Activated CD4-positive, alpha-beta T cell treated with anti-CD3 and anti-CD28 coated beads, Interleukin-2, amount 50 U/mL, for 16 hours (primary cell): ENCODE measurements at places on chromosomes 2 and 18.

DNA sequence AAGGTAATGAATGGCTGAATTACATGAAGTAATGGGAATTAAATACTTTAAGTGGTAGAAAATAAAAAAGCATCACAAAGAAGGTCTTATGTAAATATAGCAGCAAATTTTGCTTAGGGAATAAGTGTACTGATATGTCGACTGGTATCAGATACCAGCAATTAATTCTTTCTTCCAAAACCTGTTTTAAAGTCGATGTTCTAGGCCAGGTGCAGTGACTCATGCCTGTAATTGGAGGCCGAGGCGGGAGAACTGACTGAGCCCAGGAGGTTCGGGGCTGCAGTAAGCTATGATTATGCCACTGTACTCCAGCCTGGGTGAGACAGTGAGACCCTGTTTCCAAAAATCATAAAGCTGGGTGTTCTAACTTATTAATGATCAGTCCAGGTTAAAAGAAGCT is 30.3 kb downstream of the SP3 start:
- DNase-seq, result no peak

DNA sequence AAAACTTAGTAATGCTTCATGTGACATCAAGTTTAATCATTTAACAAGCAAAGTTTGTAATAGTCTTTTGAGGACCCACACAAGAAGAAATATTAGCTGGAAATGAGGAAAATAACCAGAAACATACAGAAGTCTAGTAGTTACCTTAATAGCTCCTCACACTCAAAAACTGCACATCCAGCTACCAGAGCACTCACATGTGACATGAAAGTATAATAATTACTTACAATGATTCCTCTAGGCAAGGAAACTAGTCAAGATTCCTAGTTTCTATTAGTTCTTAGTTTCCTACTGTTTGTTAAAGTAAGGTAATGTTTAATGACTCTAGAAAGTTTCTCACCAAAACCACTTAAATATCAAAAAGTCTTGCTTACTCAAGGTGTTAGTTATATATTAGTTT is 335.8 kb downstream of the RAD51AP2 start:
- DNase-seq, result no peak

- no peak for DNase-seq
Observed at GRCh38 chr2:128635361-128635900, 316.8 kb upstream of the HS6ST1 start.

- DNase-seq, result peak; percentile 67
Observed at GRCh38 chr18:63131106-63131958, 188.2 kb downstream of the BCL2 start.

DNA sequence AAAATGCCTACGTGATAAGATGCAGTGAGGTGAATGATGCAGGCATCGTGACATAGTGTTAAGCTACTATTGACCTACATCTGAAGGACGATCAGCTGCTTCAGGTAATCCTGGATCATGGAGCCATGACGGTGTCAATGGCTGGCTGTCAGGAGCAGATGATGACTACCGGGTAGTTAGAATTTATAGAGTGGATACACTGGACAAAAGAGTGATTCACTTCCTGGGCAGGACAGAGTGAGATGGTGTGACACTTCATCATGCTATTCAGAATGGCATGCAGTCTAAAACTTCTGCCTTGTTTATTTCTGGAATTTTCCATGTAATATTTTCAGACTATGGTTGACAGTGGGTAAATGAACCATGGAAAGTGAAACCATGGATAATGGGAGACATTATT is 29.5 kb downstream of the METTL8 start:
- DNase-seq, result no peak

DNA sequence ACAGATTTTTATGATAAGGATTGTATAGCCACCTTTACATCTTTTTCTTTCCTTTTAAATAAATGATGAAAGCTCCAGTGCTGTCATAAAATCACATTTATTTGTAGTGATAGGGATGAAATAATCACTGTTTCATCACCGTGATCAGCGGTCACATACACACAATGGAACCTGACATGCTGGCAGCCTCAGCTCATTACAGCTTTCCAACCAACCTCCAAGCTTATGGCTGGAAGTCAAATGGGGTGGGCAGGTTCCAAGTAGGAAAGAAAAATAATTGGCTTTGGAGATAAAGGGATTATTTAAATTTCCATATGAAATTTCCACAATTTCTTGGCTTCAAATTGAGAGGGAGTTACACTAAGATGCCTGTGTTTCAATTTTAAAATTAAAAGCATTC is 251.3 kb downstream of the PLCL1 start:
- no peak for DNase-seq

GRCh38 chr2:96407041-96407918 is 71.7 kb downstream of the NCAPH start:
- peak; percentile 79 for DNase-seq

DNA sequence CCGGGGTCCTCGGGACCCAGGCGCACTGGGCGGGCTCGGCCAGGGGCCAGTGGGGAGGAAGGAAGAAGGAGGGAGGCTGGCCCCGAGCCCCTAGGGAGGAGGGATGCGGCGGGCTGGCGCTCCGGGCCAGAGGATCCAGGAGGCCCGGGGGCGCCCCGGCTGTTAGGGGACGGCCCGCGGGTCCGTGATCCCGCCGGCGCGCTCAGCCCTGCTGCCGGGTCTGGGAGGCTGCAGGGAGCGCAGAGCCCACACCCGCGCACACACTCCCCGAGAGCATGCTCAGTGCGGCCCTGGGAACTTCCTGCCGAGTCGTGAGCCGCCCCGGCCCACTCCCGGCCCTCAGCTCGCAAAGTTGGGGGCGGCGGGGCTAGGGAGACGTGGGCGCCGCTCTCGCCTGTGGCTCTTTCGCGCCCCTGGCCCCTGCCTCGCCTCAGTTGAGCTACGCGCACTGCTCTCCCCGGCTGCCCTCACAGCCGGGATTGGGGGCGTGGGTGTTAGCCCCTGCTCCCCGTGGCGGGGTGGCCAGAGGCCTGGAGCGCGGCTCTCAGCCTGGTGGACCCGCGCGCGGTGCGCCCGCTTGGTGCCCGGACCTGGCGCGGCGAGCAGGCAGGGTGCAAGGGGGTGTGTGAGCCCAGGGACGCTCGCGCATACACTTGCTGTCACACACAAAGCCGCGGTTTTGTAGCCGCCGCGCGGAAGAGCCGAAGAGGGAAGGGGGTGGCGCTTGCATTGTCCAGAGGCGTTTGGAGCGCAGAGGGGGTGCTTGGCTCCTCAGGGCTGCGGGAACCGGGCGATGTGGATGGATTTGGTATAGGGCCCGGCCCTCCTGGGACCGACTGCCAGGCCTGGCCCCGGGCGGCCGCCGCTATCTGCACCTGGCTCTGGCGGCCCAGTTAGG is 132.9 kb upstream of the MGAT5 start:
- peak; percentile 55 for DNase-seq

DNA sequence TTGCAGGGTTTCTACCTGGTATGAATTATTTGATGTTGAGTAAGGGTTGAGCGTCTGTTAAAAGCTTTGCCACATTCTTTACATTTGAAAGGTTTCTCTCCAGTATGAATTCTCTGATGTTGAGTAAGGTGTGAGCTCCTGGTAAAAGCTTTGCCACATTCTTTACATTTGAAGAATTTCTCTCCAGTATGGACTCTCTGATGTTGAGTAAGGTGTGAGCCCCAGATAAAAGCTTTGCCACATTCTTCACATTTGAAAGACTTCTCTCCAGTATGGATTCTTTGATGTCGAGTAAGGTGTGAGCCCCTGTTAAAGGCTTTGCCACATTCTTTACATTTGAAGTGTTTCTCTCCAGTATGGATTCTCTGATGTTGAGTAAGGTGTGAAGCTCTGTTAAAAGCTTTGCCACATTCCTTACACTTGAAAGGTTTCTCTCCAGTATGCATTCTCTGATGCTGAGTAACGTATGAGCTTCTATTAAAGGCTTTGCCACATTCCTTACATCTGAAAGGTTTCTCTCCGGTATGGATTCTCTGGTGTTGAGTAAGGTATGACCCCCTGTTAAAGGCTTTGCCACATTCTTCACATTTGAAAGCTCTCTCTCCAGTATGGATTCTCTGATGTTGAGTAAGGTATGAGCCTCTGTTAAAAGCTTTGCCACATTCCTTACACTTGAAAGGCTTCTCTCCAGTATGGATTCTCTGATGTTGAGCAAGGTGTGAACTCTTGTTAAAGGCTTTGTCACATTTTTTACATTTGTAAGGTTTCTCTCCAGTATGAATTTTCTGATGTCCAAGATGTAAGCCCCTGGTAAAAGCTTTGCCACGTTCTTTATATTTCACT is 27.1 kb downstream of the ZNF519 start:
- no peak for DNase-seq

DNA sequence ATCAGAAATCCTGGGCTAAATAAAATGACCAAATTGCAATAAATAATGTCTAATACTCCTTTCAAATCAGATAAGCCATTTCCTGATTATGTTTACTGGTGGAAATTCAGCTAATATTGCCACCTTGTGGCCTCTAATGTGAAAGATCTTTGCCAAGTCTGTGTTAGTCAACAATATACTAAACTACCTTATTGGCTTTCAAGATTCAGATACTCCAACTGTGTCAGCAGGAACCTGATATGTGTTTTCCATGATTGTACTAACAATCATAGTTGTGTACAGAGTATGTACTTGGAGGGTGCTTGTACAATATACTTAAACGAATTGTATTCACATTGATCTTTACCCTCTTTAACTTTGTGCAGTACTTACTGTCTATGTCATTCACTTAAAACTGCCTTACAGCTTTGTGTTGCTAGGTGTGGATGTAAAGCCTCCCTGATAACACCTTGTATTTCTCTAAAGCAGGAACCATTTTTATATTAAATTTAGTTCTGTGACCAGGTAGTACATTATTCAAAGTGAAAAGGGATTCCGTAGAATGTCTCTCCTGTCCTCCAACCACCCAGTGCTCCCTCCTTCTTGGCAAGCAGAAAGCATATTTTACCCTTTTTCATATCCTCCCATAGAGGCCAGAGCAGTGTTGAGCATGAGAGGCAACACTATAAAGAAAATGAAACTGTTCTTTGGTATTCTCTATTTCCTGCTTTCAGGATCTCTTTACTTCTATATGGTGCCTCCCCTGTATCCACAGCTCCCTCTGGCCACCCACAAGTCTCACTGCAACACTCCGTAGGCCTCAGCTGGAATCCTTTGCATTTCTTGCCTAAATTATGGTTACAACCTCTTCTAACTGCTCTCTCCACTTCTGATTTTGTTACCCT is 75.2 kb upstream of the C2orf15 start:
- DNase-seq, result peak; percentile 67

GRCh38 chr2:36565712-36566111 is 32.3 kb downstream of the FEZ2 start:
- DNase-seq, result no peak

DNA sequence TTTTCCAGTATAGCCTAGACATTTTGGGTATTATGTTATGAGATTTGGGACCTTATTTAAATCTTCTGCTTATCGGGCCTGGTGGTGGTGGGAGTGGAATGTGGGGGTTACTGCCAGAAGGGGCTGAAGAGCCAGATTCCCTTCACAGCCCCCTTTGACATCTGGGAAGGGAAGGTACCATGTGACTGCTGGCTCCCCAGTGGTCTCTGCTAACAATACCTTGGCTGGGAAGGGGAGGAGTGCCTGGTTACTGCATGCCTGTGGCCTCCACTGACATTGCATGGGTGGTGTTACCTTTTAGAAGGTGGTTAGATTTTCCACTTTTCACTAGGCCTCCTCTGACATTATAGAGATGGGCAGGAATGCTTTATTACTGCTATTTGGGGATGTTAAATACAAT is 8.0 kb downstream of the ATP9B start:
- no peak for DNase-seq

DNA sequence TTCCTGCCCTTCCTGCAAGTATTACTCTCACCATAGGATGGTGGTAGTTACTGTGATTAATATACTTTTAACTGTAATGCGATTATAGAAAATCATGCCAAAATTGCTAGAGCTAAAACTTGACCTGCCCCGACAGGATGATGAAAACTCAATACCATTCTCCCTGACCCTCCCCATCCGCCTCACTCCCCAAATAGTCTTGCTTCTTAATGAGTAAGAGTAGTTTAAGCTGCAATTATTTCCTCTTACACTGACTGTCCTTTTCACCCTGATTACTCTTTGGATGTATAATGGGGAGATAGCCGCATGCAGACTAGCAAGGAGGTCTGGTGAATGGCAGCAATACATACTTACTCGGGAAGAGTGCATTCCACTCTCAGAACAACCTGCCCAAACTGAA is 269.6 kb upstream of the SIX3 start:
- no peak for DNase-seq

- DNase-seq, result no peak
Observed at GRCh38 chr2:795531-796041, 118.4 kb upstream of the TMEM18 start.
